ENCODE measurements at places on chromosomes 5 and 9.
A peak's percentile ranks its signal among the peaks of the same experiment; 100 is the strongest.

- no peak overlapping the region for H3K4me3 ChIP-seq
- H3K27me3 ChIP-seq, result no peaks in the 10 kb centered on the region
- no peak for DNase-seq
Measured at GRCh38 chr5:96067251-96067650, 105.6 kb upstream of the ELL2 start.

- no peaks in the 10 kb centered on the region for H3K36me3 ChIP-seq
- H3K4me1 ChIP-seq, result no peaks in the 10 kb centered on the region
- DNase-seq, result no peak
- H3K4me3 ChIP-seq, result no peak overlapping the region
Measured at GRCh38 chr9:70020991-70021571, 22.6 kb upstream of the MAMDC2 start.

DNA sequence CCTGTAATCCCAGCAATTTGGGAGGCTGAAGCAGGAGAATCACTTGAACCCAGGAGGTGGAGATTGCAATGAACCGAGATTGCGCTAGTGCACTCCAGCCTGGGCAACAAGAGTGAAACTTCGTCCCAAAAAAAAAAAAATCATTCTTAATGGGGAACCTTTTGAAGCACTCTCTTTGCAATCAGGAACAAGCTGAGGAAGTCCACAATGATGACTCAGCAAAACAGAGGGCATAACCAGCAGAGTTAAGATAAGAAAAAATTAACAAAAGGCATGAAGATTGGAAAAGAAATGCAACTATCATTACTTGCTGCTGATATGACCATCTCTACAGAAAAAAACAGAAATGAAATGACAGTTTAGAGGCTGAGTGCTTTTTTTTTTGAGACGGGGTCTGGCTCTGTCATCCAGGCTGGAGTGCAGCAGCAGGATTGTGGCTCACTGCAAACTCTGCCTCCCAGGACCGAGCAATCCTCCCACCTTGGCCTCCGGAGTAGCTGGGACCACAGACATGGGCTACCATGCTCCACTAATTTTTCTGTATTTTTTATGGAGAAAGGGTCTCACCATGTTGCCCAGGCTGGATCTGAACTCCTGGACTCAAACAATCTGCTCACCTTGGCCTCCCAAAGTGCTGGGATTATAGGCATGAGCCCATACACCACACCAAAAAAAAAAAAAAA is 88.0 kb downstream of the FNBP1 start:
- no peak for DNase-seq
- peaks cover 56% of the 10 kb centered on the region for H3K36me3 ChIP-seq
- peaks cover 42% of the 10 kb centered on the region for H3K4me1 ChIP-seq
- no peak overlapping the region for H3K4me3 ChIP-seq

- no peak for DNase-seq
- no peak overlapping the region for H3K27ac ChIP-seq
- no peaks in the 10 kb centered on the region for H3K36me3 ChIP-seq
- no peaks in the 10 kb centered on the region for H3K4me1 ChIP-seq
- no peaks in the 10 kb centered on the region for H3K27me3 ChIP-seq
Measured at GRCh38 chr9:82206490-82206889, 217.9 kb downstream of the SPATA31D1 start.

DNA sequence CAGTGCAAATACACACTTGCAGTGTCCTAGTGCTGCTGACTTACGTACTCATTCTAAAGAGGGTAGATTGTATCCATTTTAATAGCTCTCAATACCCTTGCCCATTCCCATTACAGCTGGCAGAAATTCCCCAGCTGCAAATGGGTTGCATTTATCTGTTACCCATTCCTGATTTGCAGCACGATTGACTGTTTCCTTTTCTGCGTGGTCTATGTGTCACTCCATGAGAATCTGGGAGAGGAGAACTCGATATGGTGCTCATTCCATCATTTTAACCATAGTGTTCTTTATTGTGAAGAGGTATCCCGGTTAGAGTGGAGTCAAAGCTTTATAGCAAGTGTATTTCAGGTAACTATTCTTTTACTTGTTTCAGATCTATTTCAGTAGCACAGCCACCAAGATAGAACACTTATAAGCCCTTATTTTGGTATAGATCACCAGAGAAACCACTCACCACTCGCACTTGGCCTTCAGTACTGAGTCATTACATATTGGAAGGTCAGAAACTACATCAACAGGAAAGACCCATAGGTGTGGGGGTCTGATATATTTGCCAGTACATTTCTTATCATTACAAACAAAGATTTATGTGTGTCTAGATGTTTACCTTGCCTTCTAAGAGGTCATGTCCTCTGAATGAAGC is 139.5 kb downstream of the MUSK start:
- no peaks in the 10 kb centered on the region for H3K27me3 ChIP-seq
- H3K36me3 ChIP-seq, result no peaks in the 10 kb centered on the region
- H3K4me3 ChIP-seq, result peak overlapping the region; percentile 28
- H3K27ac ChIP-seq, result peak overlapping the region; percentile 90

DNA sequence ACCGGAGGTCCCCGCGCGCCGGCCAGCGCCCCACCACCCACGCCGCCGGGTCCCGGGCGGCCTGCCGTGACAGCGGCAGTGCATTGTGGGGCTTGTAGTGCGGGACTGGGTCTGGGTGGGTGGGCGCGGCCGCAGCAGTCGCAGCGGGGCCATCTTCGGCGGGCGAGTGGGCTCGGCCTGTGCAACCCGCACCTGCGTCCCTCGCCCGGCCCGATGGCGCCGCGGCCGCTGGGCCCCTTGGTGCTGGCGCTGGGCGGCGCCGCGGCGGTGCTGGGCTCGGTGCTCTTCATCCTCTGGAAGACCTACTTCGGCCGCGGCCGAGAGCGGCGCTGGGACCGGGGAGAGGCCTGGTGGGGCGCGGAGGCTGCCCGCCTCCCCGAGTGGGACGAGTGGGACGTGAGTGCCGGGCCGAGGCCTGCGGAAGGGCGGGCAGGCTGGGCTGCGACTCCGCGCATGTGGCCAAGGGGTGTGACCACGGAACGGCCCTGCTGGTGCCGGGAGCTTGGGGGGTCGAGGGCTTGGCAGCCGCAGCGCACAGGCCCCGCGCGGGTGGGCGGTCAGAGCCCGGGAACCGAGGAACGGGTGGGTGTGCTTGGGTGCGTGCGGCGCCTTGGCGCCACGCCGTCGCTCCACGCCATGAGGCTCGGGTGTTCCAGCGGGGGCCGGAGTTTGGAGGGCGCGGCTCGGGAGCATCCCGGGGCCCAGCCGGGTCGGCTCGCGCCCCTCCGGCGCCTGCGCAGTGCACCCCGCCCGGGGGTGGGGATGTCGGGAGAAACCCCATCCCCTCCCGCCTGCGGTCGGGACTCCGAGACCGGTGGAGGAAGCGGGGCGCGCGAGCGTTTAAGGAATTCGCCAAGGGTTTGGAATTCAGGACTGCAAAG is at the start of gene ARL10:
Gene ARL10, plus strand, starts transcription at position 137 of the 881 bp plus-strand sequence. Its CDS starts 77 bp downstream, at position 214.
- H3K4me3 ChIP-seq, result peak within 1 kb of the TSS; percentile 91
- no peak for DNase-seq
- no peak within 1 kb of the TSS for H3K27ac ChIP-seq
- no peaks in the 10 kb centered on the region for H3K36me3 ChIP-seq
- H3K4me1 ChIP-seq, result no peaks in the 10 kb centered on the region
- H3K27me3 ChIP-seq, result no peaks in the 10 kb centered on the region

DNA sequence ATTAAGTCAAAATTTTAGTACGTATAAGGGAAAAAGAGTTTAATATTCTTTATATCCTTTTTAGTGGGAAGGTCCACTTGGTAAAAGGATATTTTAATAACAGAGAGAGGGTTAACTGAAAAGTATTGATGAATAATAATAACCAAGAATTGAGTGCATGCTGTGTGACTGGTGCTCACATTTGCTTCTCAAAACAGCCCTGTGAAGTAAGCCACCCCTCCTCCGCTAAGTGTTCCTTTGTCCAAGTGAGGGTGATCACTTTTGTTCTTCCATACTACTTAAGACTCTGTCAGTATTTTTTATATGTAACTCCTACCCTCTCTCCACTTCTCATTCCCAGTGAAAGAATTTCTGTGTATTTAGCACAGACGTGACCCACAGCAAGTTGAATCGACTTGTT is 51.5 kb downstream of the SLC44A1 start:
- no peaks in the 10 kb centered on the region for H3K4me1 ChIP-seq
- no peak overlapping the region for H3K4me3 ChIP-seq
- H3K27me3 ChIP-seq, result no peaks in the 10 kb centered on the region
- no peaks in the 10 kb centered on the region for H3K36me3 ChIP-seq

GRCh38 chr9:96523374-96523773 is 73.4 kb downstream of the HABP4 start:
- DNase-seq, result no peak
- H3K27ac ChIP-seq, result no peak overlapping the region
- H3K4me3 ChIP-seq, result no peak overlapping the region
- no peaks in the 10 kb centered on the region for H3K27me3 ChIP-seq
- no peaks in the 10 kb centered on the region for H3K36me3 ChIP-seq

GRCh38 chr9:20048985-20049384 is 260.1 kb upstream of the SLC24A2 start:
- no peak for DNase-seq
- H3K4me1 ChIP-seq, result no peaks in the 10 kb centered on the region
- no peaks in the 10 kb centered on the region for H3K36me3 ChIP-seq
- H3K4me3 ChIP-seq, result no peak overlapping the region

- no peak overlapping the region for H3K4me3 ChIP-seq
- H3K4me1 ChIP-seq, result no peaks in the 10 kb centered on the region
- DNase-seq, result no peak
- no peaks in the 10 kb centered on the region for H3K27me3 ChIP-seq
Measured at GRCh38 chr9:110573305-110573704, 6.2 kb downstream of the SVEP1 start.

DNA sequence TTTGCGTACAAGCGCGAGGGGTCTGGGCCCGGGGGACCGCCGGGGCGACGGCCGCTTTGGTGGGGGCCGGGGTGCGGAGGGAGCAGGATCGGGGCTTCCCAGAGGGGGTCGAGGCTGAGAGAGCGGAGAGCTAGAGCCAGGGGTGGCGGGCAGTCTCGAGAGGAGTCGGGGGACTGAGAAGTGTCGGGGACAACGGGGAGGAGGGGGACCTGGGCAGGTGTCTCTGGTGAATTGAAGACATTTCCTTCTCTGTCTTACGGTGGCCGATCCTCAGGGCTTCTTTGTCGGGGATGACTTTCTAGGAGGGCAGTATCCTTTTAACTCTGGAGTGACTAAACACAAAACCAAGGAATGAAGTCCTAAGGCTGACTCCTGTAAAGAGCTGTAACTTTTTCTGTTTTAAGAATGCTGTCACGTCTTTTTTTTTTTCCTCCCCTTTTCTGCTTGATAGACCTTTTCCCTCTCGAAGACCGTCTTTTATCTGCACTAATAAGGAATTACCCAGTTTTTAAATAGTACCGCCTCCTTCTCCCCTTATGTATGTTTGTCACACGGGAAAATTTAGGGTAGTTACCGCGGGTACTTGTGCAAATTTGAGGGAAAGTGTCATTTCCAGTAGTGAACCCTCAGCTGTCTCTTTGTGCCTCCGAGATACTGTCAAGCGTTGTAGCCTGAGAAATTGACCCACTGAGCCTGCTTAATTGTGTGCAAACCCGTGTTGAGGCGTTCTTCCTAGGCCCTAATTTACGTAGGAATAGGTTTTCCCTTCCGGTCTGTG is 822 bp downstream of the DENND4C start:
- no peak for DNase-seq
- H3K27me3 ChIP-seq, result no peaks in the 10 kb centered on the region
- H3K27ac ChIP-seq, result peak overlapping the region; percentile 94
- peak overlapping the region; percentile 79 for H3K4me3 ChIP-seq
- H3K36me3 ChIP-seq, result no peaks in the 10 kb centered on the region
- no peaks in the 10 kb centered on the region for H3K4me1 ChIP-seq

GRCh38 chr9:80699511-80699998 is 989.8 kb downstream of the TLE1 start:
- no peaks in the 10 kb centered on the region for H3K4me1 ChIP-seq
- DNase-seq, result no peak
- no peaks in the 10 kb centered on the region for H3K36me3 ChIP-seq
- H3K4me3 ChIP-seq, result no peak overlapping the region

DNA sequence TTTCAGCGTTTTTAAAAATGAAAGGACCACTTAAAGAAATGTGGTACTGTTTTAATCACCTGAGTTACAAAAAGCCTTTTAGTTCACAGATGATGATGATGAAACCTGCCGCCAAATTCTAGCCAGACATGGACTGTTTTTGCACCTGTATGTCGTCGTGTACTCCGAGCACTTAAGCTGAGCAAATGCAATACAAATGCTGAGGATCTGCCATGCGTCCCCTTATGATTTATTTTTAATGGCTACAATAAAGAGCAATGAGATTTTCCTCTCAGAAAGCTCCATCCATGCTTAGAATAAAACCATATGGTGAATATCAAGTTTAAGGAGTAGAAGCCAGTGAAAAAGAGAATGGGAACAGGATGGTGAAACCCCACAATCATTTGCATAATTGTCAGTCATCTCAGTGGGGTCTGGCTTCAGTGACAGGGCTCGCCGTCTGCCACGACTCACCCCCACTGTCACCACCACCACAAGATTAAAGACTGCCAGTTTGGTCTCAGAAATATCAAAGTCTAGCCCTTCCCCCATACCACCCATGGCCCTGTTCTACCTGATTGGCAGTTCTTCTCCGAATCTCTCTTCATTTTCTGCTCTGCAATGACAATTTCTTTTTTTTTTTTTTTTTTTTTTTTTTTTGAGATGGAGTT is 159.9 kb downstream of the GOLPH3 start:
- no peaks in the 10 kb centered on the region for H3K36me3 ChIP-seq
- H3K4me3 ChIP-seq, result no peak overlapping the region
- no peak overlapping the region for H3K27ac ChIP-seq
- peaks cover 4% of the 10 kb centered on the region for H3K4me1 ChIP-seq
- DNase-seq, result no peak

- DNase-seq, result no peak
- no peak overlapping the region for H3K27ac ChIP-seq
- no peaks in the 10 kb centered on the region for H3K4me1 ChIP-seq
- H3K27me3 ChIP-seq, result no peaks in the 10 kb centered on the region
- H3K36me3 ChIP-seq, result no peaks in the 10 kb centered on the region
Measured at GRCh38 chr9:16960084-16960483, 89.6 kb upstream of the BNC2 start.

DNA sequence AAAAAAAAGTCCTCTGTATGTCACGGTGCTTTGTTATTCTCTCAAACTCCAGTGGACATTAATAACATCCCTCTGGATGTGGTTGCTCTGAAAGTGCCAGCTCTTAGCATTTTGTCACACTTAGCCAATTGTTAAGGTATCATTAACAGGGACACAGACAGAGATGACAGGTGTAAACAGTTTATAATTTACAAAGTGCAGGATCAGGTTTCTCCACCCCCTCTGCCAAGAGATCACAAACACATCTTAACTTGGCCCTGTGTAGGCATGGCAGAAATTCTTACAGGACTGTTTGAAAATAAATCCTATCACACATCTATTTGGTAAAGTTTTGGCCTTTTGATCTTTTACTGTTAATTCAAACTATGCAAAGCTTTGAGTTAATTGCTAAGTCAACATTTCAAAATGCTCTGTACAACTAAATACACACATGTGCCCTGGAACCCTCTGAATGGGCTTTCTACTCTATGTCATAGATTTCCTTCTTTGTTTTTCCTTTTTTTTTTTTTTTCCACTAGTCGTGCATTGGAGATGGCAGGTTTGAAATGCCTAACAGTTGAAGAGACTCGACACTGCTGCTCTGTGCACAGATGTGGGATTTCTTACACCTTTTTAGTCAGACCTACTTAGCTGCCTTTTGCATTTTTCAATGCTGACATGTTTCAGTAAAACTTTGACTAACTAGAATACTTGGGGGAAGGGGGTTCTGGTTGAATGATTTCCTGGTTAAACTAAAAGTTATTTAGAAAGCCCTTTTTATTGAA is 41.7 kb downstream of the SEMA6A start:
- H3K4me1 ChIP-seq, result no peaks in the 10 kb centered on the region
- no peaks in the 10 kb centered on the region for H3K36me3 ChIP-seq
- DNase-seq, result no peak
- H3K27me3 ChIP-seq, result no peaks in the 10 kb centered on the region

GRCh38 chr9:110217656-110218099 is 9.7 kb upstream of the C9orf152 start:
- no peaks in the 10 kb centered on the region for H3K27me3 ChIP-seq
- no peak for DNase-seq
- no peak overlapping the region for H3K27ac ChIP-seq
- H3K4me3 ChIP-seq, result no peak overlapping the region
- H3K36me3 ChIP-seq, result no peaks in the 10 kb centered on the region

Data from GM12878 (cell line).